ENCODE measurements at places on chromosomes 5 and 9.

DNA sequence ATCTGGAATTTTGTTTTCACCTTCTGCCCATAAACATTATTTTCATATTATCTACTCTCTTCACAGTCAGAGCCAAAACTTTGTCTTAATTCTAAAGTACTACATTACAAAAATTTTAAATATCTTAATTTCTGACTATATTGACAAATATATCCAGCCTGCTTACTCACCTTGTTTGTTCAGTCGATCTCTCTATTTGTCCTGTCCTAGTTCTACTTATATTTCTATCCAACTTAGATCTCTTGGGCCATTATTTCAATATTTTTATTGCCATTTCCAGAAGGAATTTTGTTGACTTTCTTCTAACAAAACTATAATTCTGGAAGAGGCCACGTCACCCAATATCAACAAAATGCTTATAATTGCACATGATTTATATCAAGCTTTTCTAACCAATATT is 652.8 kb upstream of the CTNND2 start:
- H3K27me3 ChIP-seq = no peaks in the 10 kb centered on the region
- no peak overlapping the region for H3K27ac ChIP-seq
- DNase-seq = no peak
- no peaks in the 10 kb centered on the region for H3K36me3 ChIP-seq
- no peaks in the 10 kb centered on the region for H3K4me1 ChIP-seq

GRCh38 chr5:72604111-72604797 is 97.0 kb upstream of the ZNF366 start:
- DNase-seq = no peak
- H3K27ac ChIP-seq = no peak overlapping the region
- no peak overlapping the region for H3K4me3 ChIP-seq
- no peaks in the 10 kb centered on the region for H3K4me1 ChIP-seq
- H3K27me3 ChIP-seq = no peaks in the 10 kb centered on the region
- no peaks in the 10 kb centered on the region for H3K36me3 ChIP-seq

DNA sequence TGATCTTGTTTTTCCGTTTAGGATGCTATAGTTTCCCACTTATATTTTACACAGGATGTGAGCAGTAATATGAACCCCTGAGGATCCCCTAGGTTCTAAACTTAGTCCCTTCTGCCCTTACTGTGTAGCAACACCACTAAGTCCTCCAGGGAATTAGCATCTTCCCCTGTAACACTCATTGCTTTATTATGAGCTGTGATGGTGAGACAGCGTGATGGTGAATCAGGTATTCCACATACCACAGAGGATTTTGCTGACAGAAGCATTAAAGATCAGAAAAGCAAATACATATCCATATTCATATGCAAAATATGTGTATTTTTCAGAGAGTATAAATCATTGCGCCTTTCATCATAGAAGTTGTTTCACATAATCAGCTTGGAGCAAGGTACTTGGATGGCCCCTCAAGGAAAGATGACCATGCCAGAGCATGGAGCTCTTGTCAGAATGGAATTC is 317.0 kb downstream of the ICE1 start:
- no peak overlapping the region for H3K4me3 ChIP-seq
- no peak overlapping the region for H3K27ac ChIP-seq
- H3K27me3 ChIP-seq = no peaks in the 10 kb centered on the region
- H3K36me3 ChIP-seq = no peaks in the 10 kb centered on the region
- H3K4me1 ChIP-seq = no peaks in the 10 kb centered on the region
- no peak for DNase-seq

DNA sequence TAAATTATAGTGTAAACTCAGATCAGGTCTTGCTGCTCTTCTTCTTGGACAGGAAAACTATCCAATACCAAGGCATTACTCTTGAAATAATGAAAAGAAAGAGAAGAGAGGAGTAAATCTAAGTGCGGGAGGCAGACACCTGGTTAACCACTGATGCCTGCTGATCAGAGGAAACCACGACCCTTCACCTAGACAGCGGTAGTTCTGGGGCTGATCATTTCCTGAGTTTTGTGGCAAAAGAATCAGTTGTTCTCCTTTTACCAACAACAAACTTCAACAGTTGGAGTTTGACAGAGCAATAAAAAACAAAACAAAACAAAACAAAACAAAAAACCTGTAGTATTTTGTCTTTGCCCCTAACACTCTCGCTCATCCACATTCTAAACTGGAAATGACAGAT is 3.0 kb downstream of the RLN1 start:
- no peak overlapping the region for H3K27ac ChIP-seq
- DNase-seq = no peak
- no peak overlapping the region for H3K4me3 ChIP-seq

DNA sequence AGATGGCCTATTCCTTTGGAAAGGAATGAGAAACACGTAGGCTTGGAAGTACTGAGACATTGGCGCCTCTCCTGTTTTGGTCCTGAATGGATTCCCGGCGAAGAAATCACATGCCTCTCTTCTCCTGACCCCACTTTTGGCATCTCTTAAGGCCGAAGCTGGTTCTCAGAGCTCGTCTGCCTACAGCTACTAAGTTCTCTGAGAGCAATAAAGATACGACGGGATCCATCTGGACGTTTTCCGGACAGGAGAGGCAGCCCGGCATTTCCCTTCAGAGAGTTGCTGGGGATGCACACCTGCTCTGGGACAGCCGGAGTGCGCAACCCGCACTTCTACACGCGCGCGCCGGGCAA is 336.8 kb upstream of the PUM3 start:
- no peaks in the 10 kb centered on the region for H3K36me3 ChIP-seq
- H3K4me3 ChIP-seq = no peak overlapping the region

DNA sequence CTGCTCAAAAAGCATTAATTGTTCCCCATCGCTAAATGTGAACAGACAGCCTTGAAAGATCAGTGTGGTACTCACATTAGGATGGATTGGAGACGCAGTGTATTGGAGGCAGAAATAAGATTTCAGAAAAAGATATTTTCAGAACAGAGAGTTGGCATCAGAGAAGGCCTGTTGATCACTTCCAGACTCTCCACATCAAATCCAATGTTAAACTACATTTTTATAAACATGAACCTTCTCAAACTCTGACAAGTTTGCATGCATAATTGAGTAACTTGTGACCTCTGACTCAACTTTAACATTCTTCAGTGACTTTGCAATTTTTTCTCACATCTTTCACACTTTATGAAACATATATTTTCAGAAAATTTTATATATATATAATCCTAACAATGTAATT is 919.6 kb upstream of the SEMA6A start:
- H3K27me3 ChIP-seq = no peaks in the 10 kb centered on the region
- no peak overlapping the region for H3K27ac ChIP-seq
- H3K4me3 ChIP-seq = no peak overlapping the region
- H3K36me3 ChIP-seq = no peaks in the 10 kb centered on the region
- DNase-seq = no peak

GRCh38 chr9:123323196-123324013 is 32.6 kb upstream of the CRB2 start:
- H3K27me3 ChIP-seq = no peaks in the 10 kb centered on the region
- H3K27ac ChIP-seq = no peak overlapping the region
- DNase-seq = no peak
- peaks cover 22% of the 10 kb centered on the region for H3K4me1 ChIP-seq
- H3K4me3 ChIP-seq = no peak overlapping the region

DNA sequence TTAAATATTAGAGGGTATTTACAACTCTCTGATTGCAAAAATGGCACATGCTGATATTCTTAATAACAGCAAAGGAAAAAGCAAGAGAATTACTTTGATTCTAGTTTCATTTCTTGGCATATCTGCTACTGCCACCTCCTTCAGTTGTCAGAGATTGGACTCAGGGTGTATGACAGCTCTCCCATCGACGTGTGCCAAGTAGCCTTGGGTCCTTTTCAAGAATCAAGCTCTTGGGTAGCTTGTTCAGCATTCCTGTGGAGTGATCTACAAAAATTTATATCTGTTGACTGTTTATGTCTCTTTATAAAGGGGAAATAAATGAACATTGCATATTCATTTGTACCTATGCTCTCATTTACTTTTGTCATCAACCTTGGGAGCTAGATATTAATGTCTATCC is 315.6 kb downstream of the PRR16 start:
- no peaks in the 10 kb centered on the region for H3K4me1 ChIP-seq
- DNase-seq = no peak
- no peak overlapping the region for H3K27ac ChIP-seq
- no peak overlapping the region for H3K4me3 ChIP-seq
- H3K27me3 ChIP-seq = no peaks in the 10 kb centered on the region

GRCh38 chr5:32566319-32567111 is 18.8 kb upstream of the SUB1 start:
- no peak overlapping the region for H3K27ac ChIP-seq
- no peaks in the 10 kb centered on the region for H3K27me3 ChIP-seq
- H3K4me1 ChIP-seq = no peaks in the 10 kb centered on the region
- H3K36me3 ChIP-seq = no peaks in the 10 kb centered on the region

GRCh38 chr9:83623679-83624076 is 735 bp downstream of the IDNK start:
- DNase-seq = no peak
- no peaks in the 10 kb centered on the region for H3K27me3 ChIP-seq
- peak overlapping the region; percentile 68 for H3K4me3 ChIP-seq
- H3K4me1 ChIP-seq = peaks cover 20% of the 10 kb centered on the region

- H3K36me3 ChIP-seq = no peaks in the 10 kb centered on the region
- DNase-seq = no peak
- no peak overlapping the region for H3K4me3 ChIP-seq
- H3K27ac ChIP-seq = no peak overlapping the region
- H3K4me1 ChIP-seq = no peaks in the 10 kb centered on the region
- H3K27me3 ChIP-seq = no peaks in the 10 kb centered on the region
Observed at GRCh38 chr5:50547303-50547702, 106.2 kb upstream of the EMB start.

DNA sequence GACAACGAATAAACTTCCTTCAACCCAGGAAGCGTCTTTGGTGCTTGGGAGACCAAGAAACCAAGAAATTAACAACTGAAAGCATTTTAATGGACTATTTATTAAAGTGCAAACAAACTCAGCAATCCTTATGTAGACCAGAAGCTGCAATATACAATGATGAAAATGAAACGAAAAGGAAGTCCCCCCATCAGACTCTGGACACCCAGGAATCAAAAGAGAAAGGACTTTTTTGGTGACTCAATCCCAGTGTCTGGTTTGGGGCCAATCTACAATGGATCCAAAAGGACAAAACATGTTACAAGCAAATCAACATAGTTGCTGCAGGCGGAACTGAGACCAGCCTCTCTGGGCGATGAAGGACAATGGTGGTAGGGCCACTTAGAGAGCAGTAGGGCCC is 39.5 kb downstream of the C9orf152 start:
- no peaks in the 10 kb centered on the region for H3K27me3 ChIP-seq
- H3K4me1 ChIP-seq = peaks cover 5% of the 10 kb centered on the region
- H3K36me3 ChIP-seq = no peaks in the 10 kb centered on the region

- DNase-seq = no peak
- H3K27ac ChIP-seq = peak overlapping the region; percentile 86
- H3K4me1 ChIP-seq = peaks cover 58% of the 10 kb centered on the region
- H3K36me3 ChIP-seq = no peaks in the 10 kb centered on the region
Observed at GRCh38 chr9:133991214-133991921, 756 bp downstream of the VAV2 start.

DNA sequence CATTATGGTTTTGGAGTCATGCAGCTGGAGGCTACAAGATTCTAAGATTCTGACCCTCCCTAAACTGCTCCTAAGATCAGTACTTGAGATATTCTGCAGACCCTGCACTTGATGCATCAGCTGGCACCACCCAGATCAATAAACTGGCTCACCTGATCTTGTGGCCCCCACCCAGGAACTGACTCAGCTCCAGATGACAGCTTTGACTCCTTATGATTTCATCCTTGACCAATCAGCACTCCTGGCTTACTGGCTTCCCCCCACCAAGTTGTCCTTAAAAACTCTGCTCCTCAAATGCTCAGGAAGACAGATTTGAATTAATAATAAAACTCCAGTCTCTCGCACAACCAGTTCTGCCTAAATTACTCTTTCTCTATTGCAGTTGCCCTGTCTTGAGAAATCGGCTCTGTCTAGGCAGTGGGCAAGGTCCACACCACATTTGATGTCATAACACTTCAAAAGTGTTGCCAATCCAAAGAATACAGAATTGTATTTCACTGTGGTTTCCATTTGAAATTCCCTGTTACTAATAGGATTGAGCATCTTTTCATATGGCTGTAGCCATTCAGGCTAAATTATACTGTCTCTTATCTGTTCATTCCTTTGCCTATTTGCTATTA is 14.8 kb upstream of the SLC30A5 start:
- no peaks in the 10 kb centered on the region for H3K36me3 ChIP-seq
- peak; percentile 46 for DNase-seq
- peaks cover 25% of the 10 kb centered on the region for H3K4me1 ChIP-seq
- H3K27me3 ChIP-seq = no peaks in the 10 kb centered on the region
- no peak overlapping the region for H3K4me3 ChIP-seq

- no peak for DNase-seq
- H3K27me3 ChIP-seq = no peaks in the 10 kb centered on the region
- H3K27ac ChIP-seq = no peak overlapping the region
- no peaks in the 10 kb centered on the region for H3K36me3 ChIP-seq
Observed at GRCh38 chr9:107193251-107193650, 89.8 kb upstream of the RAD23B start.

GRCh38 chr9:94911986-94912635 is 185.6 kb downstream of the AOPEP start:
- H3K27ac ChIP-seq = no peak overlapping the region
- no peaks in the 10 kb centered on the region for H3K36me3 ChIP-seq
- DNase-seq = no peak
- H3K27me3 ChIP-seq = no peaks in the 10 kb centered on the region

- no peak for DNase-seq
- no peaks in the 10 kb centered on the region for H3K36me3 ChIP-seq
- no peak overlapping the region for H3K4me3 ChIP-seq
- peaks cover 7% of the 10 kb centered on the region for H3K4me1 ChIP-seq
Observed at GRCh38 chr5:107290780-107291398, 379.8 kb downstream of the EFNA5 start.

DNA sequence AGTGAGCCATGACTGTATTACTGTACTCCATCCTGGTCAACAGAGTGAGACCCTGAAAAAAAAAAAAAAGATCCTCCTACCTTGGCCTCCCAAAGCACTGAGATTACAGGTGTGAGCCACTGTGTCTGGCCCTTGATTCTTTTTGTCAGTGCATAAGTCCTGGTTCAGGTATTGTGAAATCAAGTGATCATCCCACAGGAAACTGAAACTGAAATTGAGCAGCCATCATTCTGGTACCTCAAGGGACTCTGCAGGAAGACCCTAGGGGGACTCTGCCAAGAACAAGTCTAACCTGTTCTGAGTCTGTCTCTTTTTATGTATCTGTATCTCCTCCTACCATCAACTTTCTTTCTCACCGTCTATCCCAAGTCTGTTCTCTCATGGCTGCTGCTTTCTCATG is 1.9 kb upstream of the DCAF10 start:
- no peaks in the 10 kb centered on the region for H3K27me3 ChIP-seq
- H3K4me1 ChIP-seq = peaks cover 27% of the 10 kb centered on the region
- H3K27ac ChIP-seq = no peak overlapping the region
- DNase-seq = no peak
- H3K4me3 ChIP-seq = no peak overlapping the region

- peak; percentile 80 for DNase-seq
- peaks cover 15% of the 10 kb centered on the region for H3K4me1 ChIP-seq
- H3K36me3 ChIP-seq = peaks cover 3% of the 10 kb centered on the region
- H3K27me3 ChIP-seq = no peaks in the 10 kb centered on the region
- H3K27ac ChIP-seq = peak within 1 kb of the TSS; percentile 85
Observed at GRCh38 chr9:128339761-128340690, at the start of gene SLC27A4. Gene SLC27A4 (plus strand): TSS chr9:128340527. CDS start chr9:128343133, 2,606 bp downstream.

- H3K36me3 ChIP-seq = no peaks in the 10 kb centered on the region
- no peaks in the 10 kb centered on the region for H3K27me3 ChIP-seq
- H3K27ac ChIP-seq = no peak overlapping the region
- no peak overlapping the region for H3K4me3 ChIP-seq
- no peak for DNase-seq
Observed at GRCh38 chr5:100043475-100043874, 491.7 kb upstream of the FAM174A start.

- no peaks in the 10 kb centered on the region for H3K27me3 ChIP-seq
- DNase-seq = no peak
- no peak overlapping the region for H3K4me3 ChIP-seq
Observed at GRCh38 chr5:21918451-21918850, 934.7 kb downstream of the CDH12 start.

All from body of pancreas (tissue), 4 donors.